ENCODE measurements at places on chromosomes 12 and 14.

- peak; percentile 18 for DNase-seq
These were observed 6.7 kb downstream of the C12orf54 start for GRCh38 chr12:48489012-48489411.

DNA sequence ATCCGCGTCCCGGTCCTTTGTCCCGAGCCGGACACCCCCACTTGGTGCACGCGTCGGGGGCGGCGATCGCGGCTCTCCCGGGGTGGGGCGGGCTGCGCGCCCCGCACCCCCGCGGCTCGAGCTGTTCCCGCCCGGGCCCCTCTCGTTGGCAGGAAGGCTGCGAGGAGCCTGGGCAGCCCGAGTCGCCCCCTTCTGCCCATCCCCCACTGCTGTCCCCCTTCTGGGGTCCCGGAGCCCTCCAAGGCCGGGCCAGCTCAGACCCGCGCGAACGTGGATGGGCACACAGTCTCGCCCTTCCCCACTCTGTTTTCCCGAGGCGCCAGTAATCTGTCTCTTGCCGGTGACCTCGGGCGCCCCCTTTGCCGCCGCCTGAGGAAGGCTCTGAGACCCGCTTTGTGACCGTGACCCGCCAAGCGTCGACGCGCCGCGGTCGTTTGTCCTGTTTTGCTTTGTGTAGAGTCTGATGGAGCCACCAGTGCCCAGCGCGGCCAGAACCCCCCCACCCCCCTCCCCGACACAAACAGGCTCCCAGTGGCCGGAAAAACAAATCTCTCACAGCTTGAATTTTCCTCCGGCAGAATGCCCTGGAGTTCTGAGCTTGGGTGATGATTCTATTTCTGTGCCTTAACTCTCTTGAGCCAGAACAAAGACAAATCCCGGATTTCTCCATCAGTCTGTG lies 610 bp downstream of the C14orf132 start:
- DNase-seq: peak; percentile 35

GRCh38 chr14:106551265-106551664 lies 1024.9 kb downstream of the TMEM121 start:
- no peak for DNase-seq

- DNase-seq: no peak
These were observed 32.8 kb downstream of the KIF26A start for GRCh38 chr14:104171029-104171697.

DNA sequence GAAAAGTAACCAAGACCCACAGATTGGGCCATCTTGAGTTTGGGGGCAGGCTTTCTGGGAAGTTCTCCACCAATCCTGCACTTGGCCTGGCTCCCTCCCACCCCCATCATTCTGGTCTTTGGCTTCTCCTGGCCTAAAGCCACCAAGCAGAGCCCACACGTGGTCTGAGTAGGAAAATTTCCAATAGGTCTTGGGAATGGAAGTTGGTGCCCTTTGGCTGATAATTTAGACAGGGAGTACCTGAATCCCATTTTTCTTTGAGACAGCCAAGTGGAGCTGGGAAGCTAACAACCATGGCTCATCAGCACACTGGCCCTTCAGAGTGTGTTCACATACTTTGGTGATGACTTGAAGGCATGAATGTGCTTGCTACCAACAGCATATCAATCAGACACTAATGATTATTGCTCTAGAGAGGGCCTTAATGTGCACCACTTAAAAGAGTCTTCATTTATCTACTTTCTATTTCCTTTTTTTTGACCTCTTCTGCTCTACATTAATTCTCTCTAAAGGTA lies 156.0 kb downstream of the EGLN3 start:
- DNase-seq: peak; percentile 47

GRCh38 chr14:56522403-56522802 lies 57.2 kb upstream of the TMEM260 start:
- no peak for DNase-seq

DNA sequence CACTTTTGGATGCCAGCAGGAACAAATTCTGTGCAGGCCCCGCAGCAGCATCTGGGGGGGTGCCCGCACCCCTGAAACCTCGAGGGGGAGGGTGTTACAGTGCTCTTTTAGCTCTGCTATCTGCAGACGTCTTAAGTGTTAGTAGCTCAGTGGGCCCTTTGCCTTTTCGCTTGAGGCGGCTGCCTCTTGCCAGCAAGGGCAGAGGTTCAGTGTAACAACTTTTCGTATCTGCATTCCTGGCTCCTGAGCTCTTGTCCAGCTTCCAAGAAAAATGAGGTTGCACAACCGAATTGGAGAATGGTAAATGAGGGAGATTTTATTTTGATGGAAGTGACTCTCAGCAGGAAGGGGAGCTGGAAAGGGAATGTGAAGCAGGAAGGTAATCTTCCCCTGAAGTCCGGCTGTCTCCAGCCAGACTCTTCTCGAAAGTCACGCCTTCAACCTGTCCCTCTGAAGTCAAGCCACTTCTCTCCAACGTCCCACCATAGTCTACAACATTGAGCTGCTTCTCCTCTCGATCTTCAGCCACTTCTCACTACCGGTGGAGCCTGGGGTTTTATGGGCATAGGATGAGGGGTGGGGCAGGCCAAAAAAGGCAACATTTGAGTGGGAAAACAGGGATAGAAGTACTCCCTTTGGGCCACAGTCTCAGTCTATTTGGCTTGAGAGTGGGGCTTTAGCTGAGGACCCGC lies 17.8 kb downstream of the TAS2R50 start:
- peak; percentile 45 for DNase-seq

- no peak for DNase-seq
These were observed 79.2 kb downstream of the RASSF8 start for GRCh38 chr12:26037615-26038220.

DNA sequence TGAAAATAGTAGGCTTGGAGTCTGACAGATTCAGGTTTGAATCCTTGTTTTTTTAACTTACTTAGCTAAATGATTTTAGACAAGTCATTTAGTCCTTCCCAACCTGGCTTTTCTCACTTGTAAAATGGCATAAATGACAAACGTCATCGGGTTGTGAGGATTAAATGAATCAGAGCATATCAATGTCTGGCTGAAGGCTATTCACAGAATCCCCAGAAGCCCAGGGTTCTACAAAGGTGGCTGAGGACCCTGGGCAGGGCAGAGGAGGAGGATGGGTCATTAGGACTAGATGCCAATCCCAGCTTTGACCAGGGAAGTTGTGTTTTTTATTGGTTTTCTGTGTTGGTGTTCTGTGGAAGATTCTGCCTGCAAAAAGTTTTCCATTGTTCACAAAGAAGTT lies 7.6 kb upstream of the PTPRB start:
- DNase-seq: no peak

GRCh38 chr12:121669521-121669900 lies at the start of gene MORN3:
Gene MORN3 (minus strand): TSS chr12:121669654. CDS start chr12:121669483, 171 bp downstream.
- DNase-seq: no peak

GRCh38 chr12:100401660-100402059 lies 44.8 kb downstream of the SLC17A8 start:
- no peak for DNase-seq

DNA sequence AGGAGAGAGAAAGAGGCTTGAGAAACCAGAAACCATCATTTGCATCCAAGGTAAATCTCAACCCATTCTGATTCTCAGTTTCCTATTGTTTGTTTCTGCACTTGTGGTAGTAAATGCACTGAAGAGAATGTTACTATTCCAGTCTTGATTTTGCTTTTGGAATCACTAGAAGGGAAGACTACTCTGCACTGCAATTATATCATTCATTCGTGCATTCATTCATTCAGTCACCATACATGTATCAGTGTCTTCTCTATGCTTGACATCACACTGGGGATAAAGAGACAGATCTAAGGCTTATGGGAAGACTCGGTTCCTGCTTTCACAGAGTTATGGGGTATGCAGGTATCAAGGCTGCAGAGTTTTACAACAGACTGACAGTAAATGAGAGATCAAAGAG lies 90.3 kb upstream of the EGLN3 start:
- no peak for DNase-seq

DNA sequence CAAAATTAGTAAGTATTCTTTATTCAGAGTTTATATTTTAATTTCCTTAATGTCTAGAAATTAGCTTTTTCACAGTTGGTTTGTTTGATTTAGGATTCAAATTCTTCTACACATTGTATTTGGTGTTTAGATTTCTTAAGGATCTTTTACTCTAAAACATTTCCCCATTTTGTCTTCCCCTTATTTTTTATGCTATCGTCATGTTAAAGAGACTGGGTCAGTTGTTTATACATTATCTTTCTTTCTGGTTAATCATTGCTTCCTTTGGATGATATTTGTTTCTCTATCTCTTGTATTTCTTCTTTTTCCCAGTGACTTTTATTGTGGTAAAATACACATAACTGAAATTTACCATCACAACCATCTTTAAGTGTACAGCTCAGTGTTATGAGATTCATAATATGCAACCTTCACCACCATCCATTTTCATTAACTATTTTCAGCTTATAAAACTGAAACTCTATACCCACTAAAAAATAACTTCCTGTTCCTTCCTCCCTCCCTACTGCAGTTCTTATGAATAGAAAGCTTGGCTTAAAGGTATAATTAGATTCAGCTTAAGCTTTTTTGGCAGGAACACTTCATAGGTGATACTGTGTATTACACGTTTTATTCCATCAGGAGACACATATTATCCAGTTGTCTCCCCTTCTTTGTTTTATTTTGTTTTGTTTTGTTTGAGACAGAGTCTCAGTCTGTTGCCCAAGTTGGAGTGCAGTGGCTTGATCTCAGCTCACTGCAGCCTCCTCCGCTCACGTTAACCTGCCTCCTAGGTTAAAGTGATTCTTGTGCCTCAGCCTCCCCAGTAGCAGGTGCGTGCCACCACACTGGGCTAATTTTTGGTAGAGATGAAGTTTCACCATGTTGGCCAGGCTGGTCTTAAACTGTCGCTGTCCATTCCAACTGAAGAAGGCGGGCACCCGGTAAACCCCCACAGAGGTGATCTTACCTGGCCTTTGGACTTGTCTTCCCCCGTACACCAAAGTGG lies 45.0 kb downstream of the NOPCHAP1 start:
- no peak for DNase-seq

GRCh38 chr12:104490186-104490585 lies 33.4 kb downstream of the CHST11 start:
- no peak for DNase-seq

DNA sequence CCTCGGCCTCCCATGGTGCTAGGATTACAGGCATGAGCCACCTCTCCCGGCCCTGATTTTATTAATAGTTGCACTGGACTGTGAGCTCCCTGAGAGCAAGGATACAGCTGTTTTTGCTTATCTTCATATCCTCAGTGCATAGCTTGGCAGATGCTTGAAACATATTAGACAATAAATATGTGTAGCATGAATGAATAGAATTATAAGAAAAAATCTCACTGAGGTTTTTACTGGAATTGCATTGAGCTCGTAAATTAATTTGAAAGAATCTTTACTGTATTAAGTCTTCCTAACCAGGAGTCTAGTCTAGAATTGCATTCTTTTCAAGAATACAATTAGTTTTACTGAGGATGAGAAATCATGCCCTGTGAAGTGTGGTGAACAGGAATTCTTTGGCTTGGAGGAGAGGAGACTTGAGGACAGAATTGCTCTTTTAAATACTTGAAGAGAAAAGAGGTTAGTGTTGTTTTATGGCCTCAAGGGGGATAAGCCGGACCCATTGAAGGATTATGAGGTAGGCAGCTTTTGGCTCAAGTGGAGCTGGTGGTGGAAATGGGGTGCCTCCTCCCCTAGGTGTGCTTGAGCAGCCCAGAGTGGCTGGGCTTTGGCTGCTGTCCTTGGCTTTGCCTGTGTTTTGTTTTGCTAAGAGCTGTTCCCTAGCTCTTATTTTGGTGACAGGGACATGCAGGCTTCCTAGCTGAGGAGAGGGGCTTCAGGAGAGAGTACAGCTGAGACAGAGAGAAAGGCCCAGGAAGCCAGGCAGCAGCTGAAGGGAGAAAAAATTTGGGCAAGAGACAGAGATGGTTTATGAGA lies 34.0 kb downstream of the PLEKHD1 start:
- no peak for DNase-seq

- no peak for DNase-seq
These were observed 4.7 kb downstream of the TDRD9 start for GRCh38 chr14:103932791-103933490.

GRCh38 chr12:124088217-124088907 lies 115.3 kb downstream of the ZNF664 start:
- no peak for DNase-seq

DNA sequence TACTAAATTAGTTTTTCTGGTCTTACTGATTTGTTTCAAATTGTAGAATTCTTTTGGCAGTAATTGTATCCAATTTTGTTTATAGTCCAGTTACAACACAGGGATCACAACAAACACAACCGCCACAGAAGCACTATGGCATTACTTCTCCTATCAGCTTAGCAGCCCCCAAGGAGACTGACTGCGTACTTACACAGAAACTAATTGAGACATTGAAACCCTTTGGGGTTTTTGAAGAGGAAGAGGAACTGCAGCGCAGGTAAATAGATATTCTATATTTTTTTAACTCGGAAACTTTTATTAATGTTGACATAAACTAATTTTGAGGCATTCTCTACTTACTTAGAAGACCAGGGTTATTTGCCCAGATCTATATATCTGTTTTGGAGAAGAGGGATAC lies 17.8 kb downstream of the PAPOLA start:
- DNase-seq: no peak

DNA sequence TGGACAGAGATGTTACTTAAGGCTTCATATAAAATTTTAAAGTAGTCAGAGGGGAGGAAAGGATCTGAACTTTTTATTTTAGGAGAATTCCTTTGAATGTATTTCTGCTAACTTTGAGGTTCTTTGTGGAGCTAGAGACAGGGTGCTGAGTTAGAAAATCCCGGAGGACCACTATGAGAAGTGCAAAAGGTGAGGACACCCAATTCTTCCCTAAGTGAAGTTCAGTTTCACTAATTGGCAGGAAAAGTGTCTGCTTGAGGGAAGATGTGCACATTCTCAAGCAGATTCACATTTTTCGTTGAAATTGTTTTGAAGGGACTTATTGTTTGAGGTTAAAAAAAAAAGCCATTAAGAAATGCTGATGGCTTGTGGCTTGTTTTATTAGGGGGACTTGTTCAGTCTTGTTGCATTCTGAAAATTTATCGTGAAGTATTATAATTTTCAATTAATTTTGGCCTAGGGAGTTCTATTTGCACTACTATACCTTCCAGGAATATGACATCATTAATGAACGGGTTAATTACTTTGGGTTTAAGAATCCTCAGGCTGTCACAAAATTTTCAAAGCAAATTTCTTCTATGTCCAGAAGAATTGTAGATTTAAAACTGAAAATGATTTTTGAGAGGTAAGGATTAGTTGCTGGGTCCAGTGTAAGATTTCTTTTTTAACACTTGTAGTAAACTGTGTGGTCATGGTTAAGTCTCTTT lies 1.8 kb downstream of the PCNX1 start:
- DNase-seq: no peak

DNA sequence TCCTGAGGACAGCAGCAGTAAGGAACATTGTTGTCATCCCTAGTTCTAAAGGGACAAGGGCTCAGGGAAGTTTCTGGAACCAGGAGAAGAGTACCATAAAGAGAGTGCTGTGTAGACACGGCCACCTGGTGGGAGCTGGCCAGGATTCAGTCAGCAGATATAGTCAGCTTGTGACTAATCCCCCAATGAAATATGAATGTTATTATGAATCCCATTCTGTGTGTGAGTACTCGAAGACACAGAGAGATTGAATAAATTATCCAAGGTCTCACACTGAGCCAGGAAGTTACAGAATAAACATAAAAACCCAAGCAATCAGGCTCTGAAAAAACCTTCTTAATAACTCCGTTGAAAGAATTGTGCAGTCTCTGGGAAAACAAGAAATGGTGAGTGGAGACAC lies 1359.5 kb downstream of the AACS start:
- no peak for DNase-seq

GRCh38 chr12:66423266-66423665 lies 121.0 kb downstream of the HELB start:
- no peak for DNase-seq

GRCh38 chr12:112252184-112252583 lies 126.8 kb downstream of the TRAFD1 start:
- peak; percentile 5 for DNase-seq

- peak; percentile 83 for DNase-seq
These were observed 484.4 kb downstream of the ATP23 start for GRCh38 chr12:58425481-58426392.

GRCh38 chr12:108845696-108846095 lies 11.7 kb downstream of the SSH1 start:
- no peak for DNase-seq

Data from AG08395 (cell line).